ENCODE measurements at places on chromosomes 7 and 10.

GRCh38 chr10:14383266-14383665 lies 52.5 kb upstream of the FRMD4A start:
- no peak overlapping the region for H3K4me3 ChIP-seq
- DNase-seq = no peak
- H3K4me1 ChIP-seq = peaks cover 14% of the 10 kb centered on the region
- H3K36me3 ChIP-seq = no peaks in the 10 kb centered on the region
- no peak overlapping the region for H3K27ac ChIP-seq

GRCh38 chr10:132469197-132469884 lies 68.2 kb upstream of the INPP5A start:
- peaks cover 9% of the 10 kb centered on the region for H3K27me3 ChIP-seq
- H3K4me1 ChIP-seq = peaks cover 8% of the 10 kb centered on the region
- H3K36me3 ChIP-seq = no peaks in the 10 kb centered on the region
- no peak overlapping the region for H3K4me3 ChIP-seq
- DNase-seq = no peak

- DNase-seq = no peak
- peaks cover 18% of the 10 kb centered on the region for H3K4me1 ChIP-seq
- H3K27ac ChIP-seq = no peak overlapping the region
- H3K4me3 ChIP-seq = no peak overlapping the region
- H3K27me3 ChIP-seq = peaks cover 9% of the 10 kb centered on the region
Observed at GRCh38 chr10:4239186-4239585, 454.2 kb upstream of the KLF6 start.

- DNase-seq = no peak
- no peaks in the 10 kb centered on the region for H3K4me1 ChIP-seq
- H3K27ac ChIP-seq = no peak overlapping the region
- peaks cover 7% of the 10 kb centered on the region for H3K27me3 ChIP-seq
Observed at GRCh38 chr7:142898377-142899170, 13.0 kb upstream of the TRPV6 start.

DNA sequence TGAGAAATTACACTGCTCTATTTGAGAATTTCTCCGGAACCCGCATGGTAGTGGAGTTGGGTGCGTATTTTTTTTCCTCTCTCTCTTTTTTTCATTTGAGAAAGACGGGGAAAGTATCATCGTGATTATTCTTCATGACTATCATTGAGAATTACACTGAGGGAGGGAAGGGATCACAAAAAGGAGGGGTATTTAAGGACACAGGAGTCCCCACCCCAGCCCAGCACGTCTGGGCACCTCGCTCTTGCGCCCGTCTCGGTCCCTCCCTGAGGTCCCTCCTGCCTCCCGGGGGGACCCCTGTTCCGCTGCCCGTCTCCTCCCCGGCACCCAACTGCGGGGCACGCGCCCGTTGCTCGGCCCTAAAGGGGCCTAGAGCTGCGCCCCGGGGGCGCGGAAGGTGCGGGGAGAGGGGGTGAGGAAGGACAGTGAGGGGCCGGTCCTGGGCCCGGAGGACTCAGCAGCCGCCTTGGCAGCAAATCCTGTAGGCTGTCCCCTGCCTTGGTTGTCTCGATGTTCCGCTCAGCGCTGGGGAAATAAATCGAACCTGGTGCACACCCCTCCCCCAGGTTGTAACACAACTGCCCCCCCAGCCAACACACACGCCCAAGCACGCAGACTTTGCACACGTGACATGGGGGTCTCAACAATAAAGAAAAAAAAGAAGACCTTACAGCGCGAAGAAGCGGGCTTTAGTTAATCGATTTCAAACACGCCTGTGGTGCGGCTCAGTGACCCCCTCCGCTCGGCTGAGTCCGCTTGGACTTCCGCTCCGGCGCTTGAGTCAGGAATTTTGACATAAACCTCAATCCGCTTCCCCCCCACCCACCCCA lies 18.6 kb upstream of the GATA3 start:
- peak overlapping the region; percentile 57 for H3K4me3 ChIP-seq
- H3K27me3 ChIP-seq = peaks cover 66% of the 10 kb centered on the region
- peaks cover 4% of the 10 kb centered on the region for H3K36me3 ChIP-seq
- H3K4me1 ChIP-seq = peaks cover 32% of the 10 kb centered on the region

DNA sequence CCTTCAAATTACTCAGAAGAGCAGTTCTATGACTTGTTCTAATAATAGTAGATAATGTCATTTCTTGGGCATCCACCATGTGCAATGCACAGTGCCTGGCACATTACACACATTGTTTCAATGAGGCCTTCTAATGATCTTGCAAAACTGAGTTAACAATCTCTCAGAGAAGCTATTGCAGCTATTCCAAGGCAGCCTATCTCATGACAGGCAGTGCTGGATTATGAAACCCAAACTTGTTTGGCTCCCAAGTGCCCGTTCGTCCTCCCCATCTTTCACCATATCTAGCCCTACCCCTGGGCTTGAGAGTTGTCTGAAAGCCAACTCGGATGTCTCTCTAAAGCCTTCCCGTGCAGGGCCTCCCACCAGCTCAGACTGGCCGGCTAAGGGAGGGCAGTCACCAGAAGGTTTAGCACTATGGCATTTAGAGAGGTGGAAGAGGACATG lies 405.1 kb downstream of the PLXNA4 start:
- no peaks in the 10 kb centered on the region for H3K27me3 ChIP-seq
- no peaks in the 10 kb centered on the region for H3K36me3 ChIP-seq
- DNase-seq = no peak
- no peak overlapping the region for H3K4me3 ChIP-seq
- H3K4me1 ChIP-seq = no peaks in the 10 kb centered on the region
- no peak overlapping the region for H3K27ac ChIP-seq

DNA sequence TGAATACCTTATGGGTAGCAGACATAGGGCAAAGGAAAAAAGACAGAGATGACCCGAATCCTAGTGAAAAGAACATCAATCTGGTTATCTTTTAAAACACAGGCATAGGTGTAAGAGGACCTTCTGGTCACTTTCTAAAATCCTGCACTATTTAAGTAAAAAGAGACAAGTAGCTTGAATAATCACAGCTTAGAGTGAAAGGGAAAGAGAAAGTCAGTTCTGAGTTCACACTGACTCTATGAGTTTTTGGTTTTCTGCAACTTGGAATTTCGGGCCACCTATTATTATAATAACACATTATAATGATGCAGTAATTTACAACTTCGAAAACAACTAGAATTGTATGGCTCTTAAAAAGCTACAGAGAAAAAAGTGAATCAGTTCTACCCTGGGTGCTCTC lies 247.8 kb downstream of the DOCK4 start:
- no peak overlapping the region for H3K27ac ChIP-seq
- no peak overlapping the region for H3K4me3 ChIP-seq
- DNase-seq = no peak
- no peaks in the 10 kb centered on the region for H3K4me1 ChIP-seq
- no peaks in the 10 kb centered on the region for H3K27me3 ChIP-seq

DNA sequence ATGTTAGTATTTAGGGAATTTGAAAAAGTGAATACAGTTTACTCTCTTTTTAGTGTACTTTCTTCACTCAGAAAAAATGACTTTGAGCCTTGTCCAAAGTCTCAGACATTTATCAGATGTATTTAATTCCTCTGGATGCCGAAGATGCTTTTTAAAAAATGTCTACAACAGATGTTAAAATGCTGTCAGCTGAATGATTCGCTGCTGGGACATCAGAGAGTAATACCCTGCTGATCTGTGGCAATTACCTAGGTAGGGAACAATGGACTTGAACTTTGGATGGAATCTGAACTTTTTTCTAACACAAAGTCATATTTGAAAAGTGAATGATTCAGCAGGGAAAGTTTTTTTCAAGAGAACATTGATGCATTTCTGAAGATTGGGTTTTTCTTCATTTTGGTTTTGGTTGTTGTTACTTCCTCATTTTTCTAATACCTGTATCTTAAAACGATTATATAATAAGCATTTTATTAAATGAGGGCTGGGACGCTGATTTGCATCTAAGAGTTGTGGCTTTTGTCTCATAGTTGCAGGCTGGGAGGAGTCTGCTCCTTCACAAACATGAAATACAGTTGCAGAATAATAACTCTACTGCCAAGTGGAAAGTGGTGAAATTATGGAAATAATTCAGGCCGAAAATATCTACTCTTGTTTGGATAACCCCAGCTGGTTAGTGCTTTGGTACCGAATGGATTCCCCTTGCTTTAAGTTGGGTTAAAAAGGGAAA lies 98.0 kb downstream of the SPAG6 start:
- H3K4me1 ChIP-seq = peaks cover 16% of the 10 kb centered on the region
- H3K27ac ChIP-seq = no peak overlapping the region
- H3K27me3 ChIP-seq = peaks cover 26% of the 10 kb centered on the region
- no peak overlapping the region for H3K4me3 ChIP-seq
- no peak for DNase-seq

DNA sequence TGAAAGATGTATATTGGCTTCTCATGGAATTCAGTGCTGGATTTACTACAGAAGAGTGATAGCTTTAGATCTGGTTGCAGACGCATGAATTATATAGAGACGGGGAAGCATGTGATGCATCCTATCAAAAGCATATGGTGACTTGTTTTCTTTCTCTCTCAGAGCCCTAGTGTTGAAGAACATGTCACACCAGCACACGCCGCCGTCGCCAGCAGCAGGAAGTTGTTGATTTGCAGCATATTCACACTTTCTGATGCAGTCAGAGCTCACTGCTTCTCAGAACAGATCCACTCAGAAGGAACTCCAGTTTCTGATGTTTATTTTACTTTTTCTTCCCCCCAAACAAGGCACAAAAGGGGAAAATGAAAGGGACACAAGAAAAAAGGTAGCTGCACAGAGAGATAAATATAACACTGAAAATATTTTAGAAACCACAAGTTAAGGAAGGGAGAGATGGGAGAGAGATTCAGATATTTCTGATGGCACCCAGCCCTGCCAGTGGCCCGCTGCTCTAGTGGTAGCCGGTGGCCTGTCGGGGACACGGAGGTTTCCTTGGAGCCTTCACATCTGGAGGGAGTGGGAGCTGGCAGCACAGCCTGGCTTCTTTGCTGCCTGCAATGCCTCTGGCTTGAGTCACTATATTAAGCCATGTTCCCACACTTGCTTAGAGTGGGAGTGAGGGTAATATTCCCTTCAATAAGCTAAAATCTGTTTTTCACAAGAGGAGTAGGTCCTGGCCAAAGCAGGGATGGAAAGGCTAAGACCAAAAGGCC lies 123.2 kb downstream of the NRP1 start:
- peaks cover 22% of the 10 kb centered on the region for H3K4me1 ChIP-seq
- no peaks in the 10 kb centered on the region for H3K27me3 ChIP-seq
- no peak for DNase-seq
- H3K4me3 ChIP-seq = peak overlapping the region; percentile 34
- H3K27ac ChIP-seq = peak overlapping the region; percentile 72

GRCh38 chr7:51220226-51220625 lies 96.4 kb downstream of the COBL start:
- H3K27ac ChIP-seq = no peak overlapping the region
- H3K4me3 ChIP-seq = no peak overlapping the region
- H3K4me1 ChIP-seq = no peaks in the 10 kb centered on the region
- no peak for DNase-seq
